ENCODE measurements at places on chromosomes 11 and 22.

DNA sequence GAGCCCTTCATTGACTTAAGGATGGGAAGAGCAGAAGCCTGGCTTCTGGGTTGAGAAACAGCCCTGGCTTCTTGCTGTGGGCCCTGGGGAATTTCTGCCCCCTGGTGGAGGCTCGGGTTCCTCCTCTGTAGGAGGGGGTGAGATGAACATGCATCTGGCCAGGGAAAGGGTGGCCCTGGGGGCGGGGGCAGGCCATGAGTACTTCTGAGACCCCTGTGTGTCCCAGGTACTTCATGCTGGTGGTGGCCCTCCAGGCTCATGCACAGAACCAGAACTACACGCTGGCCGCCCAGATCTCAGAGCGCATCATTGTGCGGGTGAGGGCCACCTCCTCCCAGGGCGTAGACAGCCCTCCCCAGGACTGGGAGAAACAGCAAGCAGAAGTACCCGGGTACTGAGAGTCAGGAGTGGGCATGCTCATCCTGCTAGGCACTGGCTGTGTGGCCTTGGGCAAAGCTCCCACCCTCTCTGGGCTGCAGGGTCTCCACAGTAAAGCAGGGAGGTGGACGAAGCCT is 15.8 kb downstream of the TMEM258 start:
- peak; percentile 27 for DNase-seq

- no peak for DNase-seq
Observed at GRCh38 chr11:76234021-76234415, 27.7 kb upstream of the WNT11 start.

GRCh38 chr11:2769409-2770095 is 69.8 kb upstream of the KCNQ1OT1 start:
- no peak for DNase-seq

- DNase-seq = no peak
Observed at GRCh38 chr22:50217543-50218152, 16.8 kb downstream of the SELENOO start.

DNA sequence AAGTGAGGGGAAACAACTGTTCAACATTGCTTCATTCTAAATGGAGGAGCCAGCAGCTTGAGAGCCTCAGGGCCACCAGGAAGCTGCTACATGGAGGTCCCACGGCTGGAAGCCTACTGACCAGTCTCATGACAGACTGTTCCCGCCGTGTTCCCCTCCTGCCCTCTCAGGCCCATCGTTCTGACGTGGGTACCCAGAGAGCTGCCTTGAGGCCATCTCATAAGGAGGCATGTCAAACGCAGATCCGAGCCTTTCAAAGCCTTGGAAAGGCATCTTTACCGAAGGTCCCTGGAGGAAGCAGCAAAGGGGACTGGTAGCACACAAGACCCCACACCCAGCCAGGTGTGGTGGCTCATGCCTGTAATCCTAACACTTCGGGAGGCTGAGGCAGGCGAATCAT is 8.3 kb upstream of the ARHGEF17 start:
- no peak for DNase-seq

GRCh38 chr11:74321487-74322188 is 10.2 kb upstream of the P4HA3 start:
- DNase-seq = no peak

GRCh38 chr22:37525073-37525745 is 6.0 kb upstream of the CARD10 start:
- DNase-seq = no peak

GRCh38 chr11:104620991-104621390 is 277.3 kb downstream of the CASP12 start:
- no peak for DNase-seq

DNA sequence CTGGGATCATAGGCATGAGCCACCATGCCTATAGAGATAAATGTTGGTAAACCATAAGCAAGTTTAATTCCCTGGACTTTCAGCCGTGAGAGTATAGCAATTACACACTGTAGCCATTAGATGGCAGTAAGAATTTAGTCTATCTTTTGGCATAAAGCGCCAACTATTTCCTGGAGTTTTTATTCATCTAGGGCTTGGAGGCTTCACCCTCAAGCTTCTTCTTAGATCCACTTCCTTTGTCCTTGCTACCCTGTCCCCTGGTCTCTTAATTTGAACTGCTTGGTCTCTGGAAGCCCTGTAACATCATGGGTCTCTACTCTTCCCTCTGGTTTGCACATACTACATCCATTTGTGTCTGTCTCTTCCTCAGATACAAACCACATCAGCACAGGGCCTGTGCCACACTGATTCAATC is 38.2 kb downstream of the OR10A6 start:
- DNase-seq = no peak

- DNase-seq = peak; percentile 15
Observed at GRCh38 chr11:72333661-72334060, 89.7 kb upstream of the PHOX2A start.

GRCh38 chr11:134369656-134370525 is 38.1 kb downstream of the GLB1L2 start:
- no peak for DNase-seq

DNA sequence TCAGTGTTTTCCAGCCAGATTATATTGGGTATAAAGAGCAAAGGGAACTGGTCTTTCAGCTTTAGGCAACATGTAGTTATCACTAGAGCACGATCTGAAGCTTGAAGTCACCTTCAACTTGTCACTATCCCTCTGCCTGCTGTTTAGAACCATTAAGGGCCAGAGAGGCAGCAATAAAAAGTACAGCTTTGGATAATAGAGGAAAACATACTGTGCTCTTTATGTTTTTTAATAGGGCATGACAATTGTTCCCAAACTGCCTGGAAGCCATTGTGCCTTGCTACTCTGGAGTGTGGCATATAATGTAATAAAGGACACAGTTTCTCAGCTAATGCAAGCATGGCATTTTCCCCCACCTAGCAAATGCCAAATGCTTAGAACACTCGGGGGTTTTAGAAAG is 1912.0 kb upstream of the RAG2 start:
- DNase-seq = no peak

GRCh38 chr11:1869427-1870325 is 16.8 kb downstream of the LSP1 start:
- DNase-seq = no peak

DNA sequence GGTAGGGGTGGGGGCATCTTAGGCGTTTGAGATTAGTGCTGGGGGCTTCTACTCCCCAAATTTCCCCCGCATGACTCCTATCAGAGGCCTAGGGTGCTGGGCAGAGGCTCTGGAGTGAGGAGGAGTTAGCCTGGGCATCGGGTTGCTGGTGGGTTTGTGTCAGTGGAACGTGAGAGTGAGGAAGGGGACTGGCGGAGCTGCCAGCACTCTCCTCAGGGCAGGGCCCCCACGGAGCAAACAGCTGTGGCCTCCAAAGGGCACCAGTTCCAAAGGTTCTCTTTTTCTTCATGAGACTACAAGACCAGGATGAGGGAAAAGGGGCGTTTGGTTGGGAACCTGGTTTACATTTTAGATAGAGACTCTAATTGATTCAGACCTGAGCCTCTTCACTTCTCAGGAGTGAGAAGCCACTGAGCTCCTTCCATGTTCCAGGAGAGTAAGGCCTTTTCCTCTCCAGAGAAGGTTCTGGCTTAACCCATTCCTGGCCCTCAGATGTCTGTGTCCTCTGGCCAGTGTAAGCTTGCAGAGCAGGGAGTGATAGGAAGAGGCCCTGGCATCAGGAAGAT is 35.6 kb upstream of the CDON start:
- no peak for DNase-seq

DNA sequence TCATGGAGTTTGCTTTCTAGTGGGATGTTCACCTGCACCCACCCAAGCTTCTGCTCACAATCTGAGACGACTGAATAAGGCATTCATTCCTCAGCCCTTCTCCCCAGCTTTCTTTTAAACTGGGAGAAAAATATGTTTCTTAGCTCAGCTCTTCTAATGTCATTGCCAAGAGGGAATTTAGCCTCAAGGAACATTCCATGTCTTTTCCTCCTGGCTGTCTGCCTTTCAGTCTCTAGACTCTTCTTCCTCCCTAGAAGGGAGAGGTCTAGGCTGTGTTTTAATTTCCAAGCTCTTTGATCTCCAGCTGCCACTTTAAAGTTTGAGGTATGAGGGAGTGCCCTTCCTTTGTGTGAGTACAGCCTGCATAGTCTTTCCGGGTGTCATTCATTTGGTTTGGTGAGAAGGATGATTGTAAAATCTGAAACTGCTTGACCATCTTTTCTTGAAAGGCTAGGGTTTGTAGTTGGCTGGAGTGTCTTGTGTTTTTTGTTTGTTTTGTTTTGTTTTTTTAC is 11.7 kb upstream of the HTATIP2 start:
- no peak for DNase-seq

- no peak for DNase-seq
Observed at GRCh38 chr11:100719809-100720221, 32.7 kb downstream of the ARHGAP42 start.

DNA sequence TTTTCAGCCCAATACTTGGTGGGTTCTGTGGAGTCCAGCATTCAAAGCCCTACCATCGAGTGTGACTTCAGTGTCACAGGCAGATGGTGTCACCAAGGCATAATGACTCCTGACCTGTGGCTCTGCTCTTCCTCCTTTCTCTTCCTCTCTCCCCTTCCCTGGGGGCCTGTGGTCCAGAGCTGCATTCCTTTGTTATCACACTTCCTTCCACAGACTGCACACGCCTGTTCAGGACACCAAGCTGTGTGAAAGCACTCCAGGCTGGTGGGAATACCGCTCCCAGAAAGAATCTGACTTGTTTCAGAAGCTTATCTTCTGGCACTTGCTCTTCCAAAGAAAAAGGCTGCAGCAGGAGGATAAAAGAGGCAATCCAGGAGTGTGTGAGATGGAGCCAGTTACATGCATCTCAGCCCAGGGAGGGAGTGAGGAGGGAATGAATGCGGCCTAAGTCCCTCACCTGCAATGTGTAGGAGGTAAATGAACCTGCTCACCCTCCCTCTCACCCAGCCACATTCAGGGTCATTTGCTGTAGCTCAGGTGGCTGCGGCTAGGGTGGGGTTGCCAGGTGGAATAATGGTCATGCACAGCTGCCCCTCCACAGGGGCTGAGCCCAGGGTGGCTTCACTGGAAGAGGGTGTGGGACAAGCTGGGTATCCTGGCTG is 79.3 kb downstream of the ADAMTS15 start:
- DNase-seq = no peak

- no peak for DNase-seq
Observed at GRCh38 chr11:27296497-27296896, 66.5 kb downstream of the CCDC34 start.

GRCh38 chr22:37784829-37785495 is 22.8 kb upstream of the GCAT start:
- no peak for DNase-seq

Data from activated effector memory CD4-positive, alpha-beta T cell treated with Interleukin-2 at 50 U/mL for 16 hours (primary cell).